GM23338 (cell line): ENCODE measurements at places on chromosomes 2 and 18. TPM values are rescaled to one million over a fixed set of nuclear protein-coding genes. Genes with fewer than 3 reads are reported as not detected.

TMEM17 gene
- total RNA-seq, result 0.94 and 3.0 TPM in 2 replicates

KIF1A gene
- total RNA-seq, result 183 and 214 TPM in 2 replicates

DNA sequence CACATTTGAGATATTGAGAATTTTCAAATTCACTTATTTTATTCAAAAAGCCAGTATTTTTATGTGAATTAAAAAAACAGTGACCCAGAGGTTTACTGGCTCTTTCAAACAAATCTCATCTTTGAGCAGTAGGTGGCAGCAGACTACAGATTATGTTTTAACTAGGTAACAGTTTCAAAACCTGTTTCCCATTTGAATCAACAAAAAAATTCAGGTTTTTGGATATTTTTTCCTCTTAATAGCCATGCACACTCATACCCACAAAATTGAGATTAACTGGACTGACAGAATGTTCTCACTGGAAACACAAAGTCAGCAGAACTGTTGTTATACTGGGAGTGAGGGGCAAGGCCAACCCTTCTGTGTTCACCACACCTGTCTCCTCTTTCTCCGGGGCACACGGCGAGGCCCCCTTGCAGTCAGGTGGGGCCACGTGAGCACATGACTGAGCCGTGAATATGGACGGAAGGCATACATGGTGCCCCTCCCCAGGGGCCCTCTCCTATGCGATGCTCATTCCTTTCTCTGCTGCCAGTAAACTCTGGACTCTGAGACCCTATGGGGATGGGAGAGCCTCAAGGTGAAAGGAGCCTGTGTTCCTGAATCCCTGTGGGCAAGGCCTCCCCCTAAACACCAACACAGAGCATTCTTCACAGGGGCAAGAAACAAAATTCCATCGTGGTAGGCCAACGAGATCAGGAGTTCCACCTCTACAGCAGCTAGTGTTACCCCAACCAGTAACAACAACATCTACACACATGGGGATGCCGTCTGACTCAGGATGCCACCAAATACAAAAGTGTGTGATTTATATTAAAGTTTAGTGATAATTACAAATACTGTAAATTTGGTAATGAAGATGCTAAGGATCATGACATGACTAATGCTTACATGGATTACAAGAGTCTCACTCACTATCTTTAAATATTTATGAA is 80.4 kb downstream of the LPIN2 start:
- H3K36me3 ChIP-seq, result peaks cover 5% of the 10 kb centered on the region; the same call in 1 of the 2 replicates
- no peak overlapping the region for H3K27ac ChIP-seq
- H3K4me3 ChIP-seq, result no peak overlapping the region
- no peaks in the 10 kb centered on the region for H3K27me3 ChIP-seq
- DNase-seq, result peak; percentile 84

DNA sequence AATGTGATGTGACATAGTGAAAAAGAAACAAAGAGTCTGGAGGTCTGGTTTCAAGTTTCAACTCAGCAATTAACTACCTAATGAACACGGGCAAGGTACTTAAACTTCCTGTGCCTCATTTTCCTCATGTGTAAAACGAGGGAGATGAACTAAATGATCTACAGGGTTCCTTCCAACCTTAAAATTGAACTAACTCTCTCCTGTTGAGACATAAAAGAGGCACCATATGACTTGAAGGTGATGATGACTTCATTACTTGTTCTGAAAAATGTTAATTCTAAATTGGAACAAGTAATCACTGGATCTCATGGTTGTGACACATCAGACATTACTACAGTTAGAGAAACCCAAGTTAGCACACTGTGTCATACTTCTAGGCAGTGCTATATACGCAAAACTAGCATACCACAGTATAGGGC is 8.9 kb upstream of the REL start:
- no peak overlapping the region for H3K4me3 ChIP-seq
- H3K27ac ChIP-seq, result no peak overlapping the region
- DNase-seq, result no peak
- no peaks in the 10 kb centered on the region for H3K27me3 ChIP-seq
- H3K4me1 ChIP-seq, result no peaks in the 10 kb centered on the region
- H3K36me3 ChIP-seq, result no peaks in the 10 kb centered on the region

DNA sequence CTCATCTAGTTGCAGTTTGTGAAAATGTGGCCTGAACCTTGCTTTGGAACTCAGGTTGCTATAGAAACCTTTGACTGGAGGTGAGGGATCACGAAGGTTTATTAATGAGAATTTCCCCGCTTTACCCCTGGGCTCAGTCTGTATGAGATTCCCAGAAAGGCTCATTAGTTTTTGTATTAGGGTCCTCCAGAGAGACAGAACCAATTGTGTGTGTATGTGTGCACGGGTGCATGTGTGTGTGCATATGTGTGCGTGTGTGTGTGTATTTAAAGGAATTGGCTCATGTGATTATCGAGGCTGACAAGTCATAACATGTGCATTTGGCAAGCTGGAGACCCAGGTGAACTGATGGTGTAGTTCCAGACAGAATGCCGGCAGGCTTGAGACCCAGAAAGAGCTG is 113.8 kb upstream of the DLX2 start:
- no peaks in the 10 kb centered on the region for H3K27me3 ChIP-seq
- H3K36me3 ChIP-seq, result no peaks in the 10 kb centered on the region
- H3K4me3 ChIP-seq, result no peak overlapping the region
- DNase-seq, result no peak
- H3K27ac ChIP-seq, result no peak overlapping the region

DNA sequence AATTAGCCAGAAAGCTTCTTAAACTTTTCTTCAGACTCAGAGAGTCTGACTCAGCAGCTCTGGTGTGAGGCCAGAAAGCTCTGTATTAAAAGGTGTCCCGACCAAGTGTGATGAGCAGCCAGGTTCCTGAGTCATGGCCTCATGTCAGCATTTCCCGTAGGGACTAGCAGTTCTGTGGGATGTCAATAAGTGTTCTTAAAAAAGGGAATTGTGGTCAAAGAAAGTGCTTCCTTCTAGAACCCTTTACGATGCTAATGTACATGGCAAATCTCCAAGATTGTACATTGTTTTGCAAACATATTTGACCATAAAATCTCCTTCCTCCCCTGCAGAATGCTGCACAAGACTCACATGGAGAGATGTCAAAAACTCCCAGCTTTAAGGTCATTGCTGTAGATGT is 80.1 kb downstream of the PLA2R1 start:
- no peak overlapping the region for H3K4me3 ChIP-seq
- H3K27me3 ChIP-seq, result no peaks in the 10 kb centered on the region
- peaks cover 13% of the 10 kb centered on the region for H3K4me1 ChIP-seq

- no peak for DNase-seq
- H3K27ac ChIP-seq, result no peak overlapping the region
- H3K27me3 ChIP-seq, result no peaks in the 10 kb centered on the region
Observed at GRCh38 chr2:113102133-113102532, 25.3 kb upstream of the IL1RN start.

GRCh38 chr2:63875131-63875527 is 33.4 kb downstream of the UGP2 start:
- peaks cover 65% of the 10 kb centered on the region for H3K4me1 ChIP-seq
- H3K27ac ChIP-seq, result peak overlapping the region; percentile 71; the same call in 1 of the 2 replicates
- no peak for DNase-seq
- H3K4me3 ChIP-seq, result no peak overlapping the region
- H3K36me3 ChIP-seq, result peaks cover 25% of the 10 kb centered on the region

DNA sequence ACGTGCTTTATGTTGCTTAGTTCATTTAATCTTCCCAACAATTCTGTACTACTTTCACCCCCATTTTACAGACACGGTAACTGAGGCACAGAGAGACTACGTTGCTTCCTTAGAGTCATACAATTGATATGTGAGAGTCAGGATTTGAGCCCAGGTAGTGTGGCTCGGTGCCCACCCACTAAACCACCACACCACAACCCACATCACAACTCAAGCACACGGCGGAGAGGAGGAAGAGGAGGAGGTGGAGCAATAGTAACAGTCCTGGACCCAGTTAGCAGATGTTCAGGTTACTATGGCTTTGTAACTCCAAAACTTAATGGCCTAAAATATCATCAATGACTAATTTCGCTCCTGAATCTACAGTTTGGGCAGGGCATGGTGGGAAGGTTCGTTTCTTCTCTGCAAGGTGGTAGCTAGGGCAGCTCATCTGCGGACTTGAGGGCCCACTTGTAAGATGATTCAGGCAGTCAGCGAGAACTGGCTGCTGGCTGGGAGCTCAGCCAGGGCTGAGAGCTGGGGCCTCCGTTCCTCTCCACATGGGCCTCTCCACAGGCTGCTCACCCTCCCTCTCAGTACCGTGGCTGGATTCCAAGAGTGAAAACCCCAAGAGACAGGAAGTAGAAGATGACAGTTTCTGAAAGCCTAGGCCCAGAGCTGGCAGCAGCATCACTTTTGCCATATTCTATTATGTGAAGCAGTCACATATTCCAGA is 167.1 kb downstream of the ZFP36L2 start:
- H3K36me3 ChIP-seq, result peaks cover 5% of the 10 kb centered on the region
- peaks cover 7% of the 10 kb centered on the region for H3K4me1 ChIP-seq
- no peaks in the 10 kb centered on the region for H3K27me3 ChIP-seq
- no peak for DNase-seq
